ENCODE measurements at places on chromosomes 1 and 21.

GRCh38 chr1:220705782-220706181, 15.6 kb downstream of the C1orf115 start:
- DNase-seq = no peak

DNA sequence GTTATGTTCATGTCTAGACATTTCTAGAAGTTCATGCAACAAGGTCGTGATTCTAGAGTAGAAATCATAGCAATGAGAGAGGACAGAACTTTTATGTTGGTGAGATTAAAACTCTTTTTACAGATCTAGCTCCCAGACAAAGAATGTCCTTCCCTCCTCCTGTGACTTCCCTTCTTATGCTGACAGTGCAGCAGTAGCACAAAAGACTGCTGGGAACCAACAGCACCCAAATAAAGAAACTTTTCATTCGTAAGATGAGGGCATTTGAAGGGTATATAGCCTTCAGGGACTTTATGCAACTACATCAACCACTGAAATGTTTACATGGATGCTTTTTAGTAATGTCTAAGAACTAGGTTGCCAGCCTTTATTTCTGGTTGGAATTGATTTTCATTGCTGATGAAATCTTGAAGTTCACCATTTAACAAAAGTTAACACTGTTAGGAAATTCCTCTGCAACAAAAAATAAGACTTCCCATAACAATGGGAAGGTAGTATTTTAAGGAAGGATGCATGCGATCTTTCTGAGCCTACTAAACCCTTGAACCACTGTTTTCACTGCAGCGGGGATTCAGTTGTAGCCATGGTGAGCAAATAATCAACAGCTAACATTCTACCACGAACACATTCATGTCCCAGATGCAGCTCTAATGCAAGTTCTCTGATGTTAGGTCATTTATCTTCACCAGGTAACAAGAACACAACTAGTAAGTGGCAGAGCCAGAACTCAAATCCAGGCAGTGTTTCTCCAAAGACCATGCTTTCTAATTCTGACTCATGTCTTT, 672.8 kb downstream of the PTPRC start:
- DNase-seq = no peak

DNA sequence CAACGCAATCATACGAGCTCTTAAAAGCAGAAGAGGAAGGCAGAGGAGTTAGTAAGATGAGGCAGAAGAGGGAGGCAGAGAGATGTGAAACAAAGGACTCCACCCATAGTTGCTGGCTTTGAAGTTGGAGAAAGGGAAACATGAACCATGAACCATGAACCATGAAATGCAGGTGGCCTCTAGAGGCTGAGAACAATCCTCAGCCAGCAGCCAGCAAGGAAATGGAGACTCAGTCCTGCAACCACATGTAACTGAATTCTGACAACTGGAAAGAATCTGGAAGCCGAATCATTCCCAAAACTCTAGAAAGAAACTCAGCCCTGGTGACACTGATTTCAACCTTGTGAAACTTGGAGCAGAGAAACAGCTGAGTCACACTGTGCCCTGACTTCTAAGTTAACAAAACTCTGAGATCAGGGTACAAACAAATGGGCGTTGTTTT, 10.1 kb downstream of the DIPK1A start:
- no peak for DNase-seq

DNA sequence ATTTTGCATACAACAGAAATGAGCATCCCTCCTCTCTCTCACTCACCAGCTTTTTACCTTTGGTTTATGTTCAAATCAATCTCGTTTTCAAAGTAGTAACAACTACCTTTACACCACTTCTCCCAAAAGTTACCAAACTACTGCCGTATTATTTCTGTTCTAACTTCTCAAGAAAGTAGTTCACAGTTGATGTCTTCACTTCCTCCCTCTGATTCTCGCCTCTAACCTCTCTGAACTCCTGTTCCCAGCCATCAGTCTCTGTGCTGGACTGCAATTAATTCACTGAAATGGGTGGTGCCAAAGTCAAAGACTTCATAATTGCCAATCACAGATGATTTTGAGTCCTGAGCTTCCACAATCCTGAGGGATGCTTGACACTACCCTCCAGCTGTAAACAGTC, 54.0 kb downstream of the ZNF281 start:
- DNase-seq = no peak

GRCh38 chr1:3053366-3053980, 15.5 kb upstream of the PRDM16 start:
- no peak for DNase-seq

GRCh38 chr21:31667639-31668038, 8.1 kb downstream of the SOD1 start:
- no peak for DNase-seq
